Liver (tissue), 10 donors: ENCODE measurements at places on chromosomes 11 and 22. TPM values are rescaled to one million over a fixed set of nuclear protein-coding genes. Genes with fewer than 3 reads are reported as not detected.
A peak's percentile ranks its signal among the peaks of the same experiment; 100 is the strongest.

GRCh38 chr11:122336706-122337105 lies 220.7 kb upstream of the BLID start:
- no peak for DNase-seq

DNA sequence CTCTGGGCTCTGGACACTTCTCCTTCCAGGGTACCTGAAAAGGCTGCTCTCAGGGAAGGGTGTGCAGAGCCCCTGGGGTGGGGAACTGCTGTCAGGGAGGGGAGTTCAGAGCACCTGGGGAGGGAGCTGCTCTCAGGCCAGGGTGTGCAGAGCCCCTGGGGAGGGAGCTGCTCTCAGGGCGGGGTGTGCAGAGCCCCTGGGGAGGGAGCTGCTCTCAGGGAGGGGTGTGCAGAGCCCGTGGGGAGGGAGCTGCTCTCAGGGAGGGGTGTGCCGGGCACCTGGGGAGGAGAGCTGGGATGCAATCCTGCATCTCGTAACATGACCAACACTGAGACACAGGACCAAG lies 764.2 kb downstream of the BRD1 start:
- no peak for DNase-seq

The POLDIP3 gene
- total RNA-seq: 18.1 TPM

DNA sequence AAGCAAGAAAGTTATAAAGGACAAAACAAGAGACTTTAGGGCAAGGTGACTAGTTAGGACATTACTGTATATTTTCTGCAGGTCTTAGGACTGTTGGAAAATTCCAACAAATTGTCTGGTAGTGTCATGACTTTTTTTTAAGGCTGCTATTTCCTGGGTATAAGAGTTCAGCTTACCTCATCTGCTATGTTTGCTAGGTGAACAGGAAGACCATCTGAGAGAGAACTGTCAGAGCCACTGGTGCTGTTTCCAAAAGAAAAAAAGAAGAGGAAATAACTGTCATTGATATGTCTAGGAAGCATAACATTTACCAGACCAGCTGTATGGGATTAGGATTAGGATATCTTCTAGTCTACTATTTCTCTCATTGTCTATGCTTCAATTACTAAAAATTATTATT lies 26.3 kb upstream of the MTCH2 start:
- DNase-seq: no peak

GRCh38 chr11:121595717-121596161 lies 143.0 kb upstream of the SORL1-AS1 start:
- no peak for DNase-seq

DNA sequence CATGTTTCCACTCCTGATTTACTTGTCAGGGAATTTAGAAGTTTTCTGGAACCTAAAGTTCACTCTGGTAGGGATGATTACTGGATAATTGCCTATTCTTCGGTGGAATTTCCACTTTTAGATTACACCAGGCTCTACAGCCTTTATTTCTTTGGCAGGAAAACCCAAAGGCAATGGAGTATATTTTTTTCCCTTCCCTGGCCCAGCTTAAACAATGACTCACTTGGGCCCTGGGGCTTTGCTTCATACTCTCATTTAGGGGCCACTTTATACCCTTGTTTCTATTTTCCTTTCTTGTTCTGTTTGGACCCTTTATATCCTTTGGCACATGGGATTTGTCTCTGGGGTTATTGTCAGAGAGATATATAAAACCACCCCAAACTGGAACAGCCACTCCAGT lies 114.7 kb downstream of the CSTPP1 start:
- DNase-seq: no peak

DNA sequence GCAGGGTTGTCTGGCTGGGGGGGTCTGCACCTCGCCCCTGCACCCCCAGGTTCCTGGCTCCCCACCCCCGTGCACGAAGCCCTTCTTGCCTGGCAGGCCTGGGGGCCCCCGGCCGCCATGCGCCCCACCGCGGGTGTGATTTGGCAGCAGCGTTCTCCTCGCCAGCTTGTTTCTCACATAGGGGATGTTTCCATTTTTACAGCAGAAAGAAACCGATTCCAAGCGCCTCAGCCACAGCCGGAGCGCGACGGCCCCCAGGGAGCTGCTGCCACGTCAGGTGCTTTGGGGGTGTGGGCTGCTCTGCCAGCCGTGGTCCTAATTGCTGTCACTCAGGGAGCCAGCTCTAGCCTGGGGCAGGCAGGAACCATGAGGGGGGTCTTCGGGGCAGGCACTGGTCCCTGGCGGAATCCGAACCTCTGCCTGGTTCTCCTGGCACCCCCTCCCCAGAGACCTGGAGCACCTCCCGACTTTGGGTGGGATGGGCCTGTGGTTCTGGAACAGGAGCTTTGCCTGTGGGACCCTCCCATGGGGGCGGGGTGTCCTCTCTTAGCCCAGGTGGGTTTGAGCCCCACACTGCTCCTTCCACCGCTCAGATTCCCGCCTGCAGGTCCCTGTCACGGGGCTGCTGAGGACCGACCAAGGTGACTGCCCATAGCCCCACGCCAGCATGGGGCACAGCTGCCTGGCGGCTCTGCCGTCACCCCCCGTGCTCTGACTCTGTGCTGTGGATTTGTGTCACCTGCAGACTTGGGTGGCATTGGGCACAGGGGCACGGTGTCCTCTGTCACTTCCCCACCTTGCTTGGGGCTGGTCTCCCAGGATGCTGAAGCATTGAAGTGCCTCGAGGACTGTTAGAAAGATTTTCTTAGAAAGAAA lies 54.0 kb downstream of the RTN4R start:
- no peak for DNase-seq

The ZFTA gene
- total RNA-seq: 12.1 TPM

DNA sequence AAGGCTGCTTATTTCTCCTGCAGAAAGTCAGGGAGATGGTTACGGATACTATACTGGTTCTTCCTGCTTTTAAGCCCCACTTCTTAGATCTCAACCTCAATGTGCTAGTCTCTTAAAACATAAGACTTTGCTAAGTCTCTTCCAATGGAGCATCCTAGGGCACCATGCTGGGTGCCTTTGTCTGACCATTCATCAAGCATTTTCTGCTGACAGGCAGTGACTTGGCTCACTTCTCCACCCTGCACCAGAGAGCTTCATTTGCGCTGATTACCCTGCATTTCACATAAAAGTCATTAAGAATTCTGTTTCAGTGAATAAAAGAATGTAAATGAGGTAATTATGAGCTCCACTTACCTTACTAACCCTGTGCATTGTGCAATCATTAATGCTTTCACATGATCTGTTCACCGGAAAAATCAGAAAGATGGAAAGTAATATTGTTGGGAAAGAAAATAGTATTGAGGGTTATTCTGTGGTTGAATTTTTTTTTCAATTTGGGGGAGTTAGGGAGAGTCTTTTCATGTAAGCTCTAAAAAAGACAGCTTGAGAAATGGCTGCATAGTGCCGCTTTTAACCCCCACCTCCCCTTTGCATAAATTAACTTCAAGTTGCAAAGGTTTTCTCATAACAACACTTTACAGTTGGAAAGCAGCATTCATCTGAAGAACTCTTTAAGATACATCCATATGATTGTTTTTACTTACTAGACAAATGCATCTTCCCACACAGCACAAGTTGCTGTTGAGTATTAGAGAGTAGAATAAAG lies 677.3 kb upstream of the KIRREL3 start:
- DNase-seq: no peak

GRCh38 chr11:47225552-47226400 lies 11.0 kb downstream of the DDB2 start:
- DNase-seq: no peak

DNA sequence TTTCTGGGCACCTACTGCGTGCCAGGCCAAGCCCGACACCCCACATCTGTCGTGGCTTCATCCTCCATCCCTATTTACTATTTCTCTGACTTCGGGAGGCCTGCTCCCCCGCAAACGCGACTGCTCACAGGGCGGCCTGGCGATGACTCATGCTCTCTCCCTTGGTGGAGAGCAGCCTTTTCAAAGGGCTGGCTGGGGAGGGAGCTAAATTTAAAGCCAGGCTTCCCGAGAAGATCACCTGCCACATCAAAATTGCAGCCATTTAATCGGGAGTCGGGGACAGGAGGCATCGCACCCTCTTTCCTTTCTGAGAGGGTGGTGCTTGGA lies 24.9 kb upstream of the SHISAL1 start:
- no peak for DNase-seq

The MS4A12 gene
- not detected for total RNA-seq

The FIBIN gene
- total RNA-seq: 3.7 TPM

GRCh38 chr11:23976841-23977271 lies 520.0 kb upstream of the LUZP2 start:
- DNase-seq: no peak

DNA sequence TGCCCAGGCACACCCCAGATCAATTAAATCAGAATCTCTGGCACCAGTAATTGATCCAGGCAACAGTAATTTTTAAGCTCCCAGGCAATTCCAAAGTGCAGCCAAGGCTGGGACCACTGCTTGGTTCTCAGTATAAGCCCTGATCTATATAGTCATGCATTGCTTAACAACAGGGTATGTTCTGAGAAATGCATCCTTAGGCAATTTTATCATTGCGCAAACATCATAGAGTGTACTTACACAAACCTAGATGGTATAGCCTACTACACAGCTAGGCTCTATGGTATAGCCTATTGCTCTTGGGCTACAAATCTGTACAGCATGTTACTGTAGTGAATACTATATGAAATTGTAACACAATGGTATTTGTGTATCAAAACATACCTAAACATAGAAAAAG lies 651 bp upstream of the C11orf42 start:
- DNase-seq: no peak

- DNase-seq: no peak
Observed at GRCh38 chr11:77487790-77488189, 13.9 kb upstream of the PAK1 start.

The KCNJ5 gene
- total RNA-seq: 0.05 TPM

The ASPHD2 gene
- 0.17 TPM for total RNA-seq

The OR10AG1 gene
- not detected for total RNA-seq

The C11orf42 gene
- not detected for total RNA-seq

The B4GALNT4 gene
- 0.42 TPM for total RNA-seq

The C22orf31 gene
- 0.14 TPM for total RNA-seq

- no peak for DNase-seq
Observed at GRCh38 chr11:131823772-131824171, 453.4 kb downstream of the NTM start.

The ZFPL1 gene
- 12.3 TPM for total RNA-seq

DNA sequence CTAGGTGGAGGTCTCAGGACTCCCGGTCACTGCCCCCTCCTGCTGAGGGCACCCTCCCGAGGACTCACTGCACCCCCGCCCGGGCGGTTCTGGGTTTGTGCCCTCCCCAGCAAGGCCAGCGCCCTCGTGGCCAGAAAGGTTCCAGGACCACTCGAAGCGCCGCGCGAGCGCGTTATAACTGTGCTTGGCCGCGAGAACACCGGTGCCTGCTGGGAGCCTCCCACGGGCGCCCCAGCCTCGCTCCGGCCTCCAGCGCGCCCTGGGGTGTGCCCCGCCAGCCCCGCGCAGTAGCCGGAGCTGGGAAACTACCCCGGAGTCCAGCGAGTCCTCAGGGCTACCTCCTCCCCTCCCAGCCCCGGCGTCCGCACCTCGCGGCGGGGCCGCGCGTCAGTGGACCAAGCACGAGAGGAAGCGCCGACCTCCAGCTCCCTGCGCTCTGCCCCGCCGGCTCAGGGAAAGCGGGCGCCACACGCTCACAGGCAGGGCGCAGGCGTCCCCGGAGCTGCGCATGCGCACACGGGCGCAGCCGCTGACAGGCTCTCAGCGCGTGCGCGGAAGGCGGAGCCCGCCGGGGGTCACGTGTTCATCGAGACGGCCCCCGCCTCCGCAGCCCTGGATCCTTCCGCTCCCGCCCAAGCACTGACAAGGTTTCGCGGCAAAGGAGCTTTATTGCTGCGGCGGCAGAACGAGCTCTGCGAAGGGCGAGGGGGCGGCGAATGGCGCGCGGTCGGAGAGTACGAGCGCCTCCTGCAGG lies at the start of gene SCO2:
TSS of gene SCO2 (minus strand) at position 495 of the 754 bp plus-strand sequence. CDS start 1,187 bp downstream, outside the sequence.
- DNase-seq: peak; percentile 96

DNA sequence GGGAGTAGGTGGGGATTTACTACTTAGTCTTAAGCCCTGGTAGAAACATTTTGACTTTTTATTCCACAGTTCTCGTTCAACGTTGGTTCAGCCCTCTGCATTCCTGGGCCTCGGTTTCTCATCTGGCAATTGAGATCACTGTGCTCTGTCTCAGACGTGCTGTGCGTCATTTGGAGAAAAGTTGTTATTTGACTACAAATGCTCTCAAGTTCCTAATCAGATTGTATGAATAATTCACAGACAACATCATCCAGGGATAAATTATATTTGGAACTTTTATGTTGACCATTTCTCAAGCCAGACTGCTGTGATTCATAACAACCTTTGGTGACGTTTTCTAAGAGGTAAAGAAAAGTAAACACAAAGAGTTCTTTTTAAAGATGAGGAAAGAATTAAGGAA lies 69.2 kb downstream of the BLID start:
- no peak for DNase-seq

DNA sequence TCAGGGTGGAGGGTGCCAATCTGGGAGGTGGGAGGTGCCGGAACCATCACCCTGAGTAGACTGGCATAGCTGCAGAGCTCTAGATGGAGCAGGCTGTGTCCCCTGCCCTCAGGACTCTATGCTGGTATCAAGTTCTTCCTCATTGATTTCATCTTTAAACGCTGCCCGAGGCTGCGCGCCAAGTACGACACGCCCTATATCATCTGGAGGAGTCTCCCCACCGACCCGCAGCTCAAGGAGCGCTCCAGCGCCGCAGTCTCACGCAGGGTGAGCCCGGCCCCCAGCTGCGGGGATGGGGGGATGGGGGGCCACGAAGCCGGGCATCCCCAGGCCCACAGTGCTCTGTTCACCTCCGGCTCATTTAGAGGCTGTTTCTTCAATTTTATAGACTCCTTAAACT lies 52.5 kb downstream of the GRAMD4 start:
- no peak for DNase-seq

The NCF4 gene
- 6.9 TPM for total RNA-seq

The DGCR8 gene
- total RNA-seq: 22.6 TPM

The POU2AF3 gene
- 0.65 TPM for total RNA-seq

The EFCAB6 gene
- 2.1 TPM for total RNA-seq

GRCh38 chr11:134730561-134731212 lies 318.6 kb upstream of the B3GAT1 start:
- no peak for DNase-seq
